Left renal cortex interstitium (tissue), 4 donors: ENCODE measurements at places on chromosomes 13 and 19. TPM values are rescaled to one million over a fixed set of nuclear protein-coding genes. Genes with fewer than 3 reads are reported as not detected.

- DNase-seq, result no peak
Observed at GRCh38 chr13:114107686-114108081, 24.7 kb downstream of the RASA3 start.

- DNase-seq, result peak; percentile 51
Observed at GRCh38 chr19:5967994-5968430, 9.9 kb downstream of the RANBP3 start.

DNA sequence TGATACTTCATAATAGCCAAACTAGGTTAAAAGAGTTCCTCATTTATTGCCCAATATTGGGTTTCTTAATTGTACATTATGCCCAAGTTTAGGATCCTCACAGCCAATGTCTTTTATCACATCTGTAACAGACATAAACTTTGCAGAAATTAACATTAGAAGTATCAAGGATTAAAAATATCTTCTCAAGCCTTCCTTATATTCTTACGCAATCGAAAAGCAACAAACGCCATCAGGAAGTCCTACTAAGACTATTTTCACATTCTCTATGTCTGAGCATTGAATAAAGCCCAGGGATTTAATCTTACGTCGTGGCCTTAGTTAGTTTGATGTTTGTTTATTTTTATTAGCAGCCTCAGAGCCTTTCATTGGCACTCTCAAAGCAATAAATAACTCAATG lies 1660.4 kb upstream of the MIR17HG start:
- no peak for DNase-seq

- DNase-seq, result no peak
Observed at GRCh38 chr13:75139291-75139690, 342.7 kb downstream of the TBC1D4 start.

DNA sequence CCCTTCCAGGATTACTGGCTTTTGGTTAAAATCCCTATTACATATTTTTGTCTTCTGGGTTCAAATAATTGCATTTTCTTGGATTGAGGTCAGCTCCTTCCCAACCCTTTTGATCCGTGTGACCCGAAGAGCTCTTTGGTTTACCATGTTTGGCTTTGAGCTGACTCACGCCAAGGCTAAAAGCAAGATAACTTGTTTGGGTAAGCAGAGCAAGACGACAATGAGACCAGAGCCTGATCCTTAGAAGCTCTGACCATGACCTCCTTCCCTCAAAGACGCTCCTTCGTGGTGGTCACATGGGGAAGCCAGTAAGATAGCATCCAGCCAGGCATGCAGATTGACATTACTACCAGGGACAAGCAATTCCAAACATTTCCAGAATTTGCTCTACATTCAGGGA lies 153.8 kb downstream of the DCT start:
- no peak for DNase-seq

DNA sequence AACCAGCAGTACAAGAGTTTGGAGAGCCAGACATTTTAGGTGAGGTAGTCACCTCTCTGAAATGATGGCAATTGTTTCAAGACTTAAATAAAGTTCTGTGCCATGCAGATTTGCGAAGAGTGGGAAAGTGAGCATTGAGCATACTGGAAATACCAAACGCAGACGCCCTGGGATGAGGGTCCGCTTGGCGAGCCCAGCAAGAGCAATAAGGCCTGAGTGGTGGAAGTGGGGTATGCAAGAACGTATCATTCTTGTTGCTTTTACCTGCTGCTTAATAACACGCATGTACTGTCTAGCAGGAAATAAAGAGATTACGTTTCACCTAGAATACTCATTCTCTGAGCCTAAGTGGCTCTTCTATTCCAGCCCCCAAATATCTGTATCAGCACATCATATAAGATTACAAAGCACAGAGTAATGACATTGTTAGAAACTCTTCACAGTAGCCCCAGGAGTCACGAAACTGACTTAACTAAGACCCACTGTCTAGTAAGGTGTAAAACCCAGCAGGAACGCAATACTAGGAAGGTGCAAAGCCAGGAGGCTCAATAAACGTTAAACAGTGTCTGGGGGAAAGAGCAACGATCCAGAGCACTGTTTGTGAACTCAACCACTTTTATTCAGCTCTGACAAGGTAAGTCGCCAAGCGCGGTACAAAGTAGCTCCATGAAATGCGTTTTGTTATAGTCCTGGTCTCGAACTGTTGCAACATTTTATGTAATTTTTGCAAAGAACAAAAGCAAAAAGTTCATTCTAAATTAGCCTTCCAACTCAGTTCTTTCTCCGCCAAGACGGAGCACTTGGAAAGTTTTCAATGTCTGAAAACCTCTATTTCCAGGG lies 1.2 kb downstream of the RCBTB2 start:
- DNase-seq, result peak; percentile 66

DNA sequence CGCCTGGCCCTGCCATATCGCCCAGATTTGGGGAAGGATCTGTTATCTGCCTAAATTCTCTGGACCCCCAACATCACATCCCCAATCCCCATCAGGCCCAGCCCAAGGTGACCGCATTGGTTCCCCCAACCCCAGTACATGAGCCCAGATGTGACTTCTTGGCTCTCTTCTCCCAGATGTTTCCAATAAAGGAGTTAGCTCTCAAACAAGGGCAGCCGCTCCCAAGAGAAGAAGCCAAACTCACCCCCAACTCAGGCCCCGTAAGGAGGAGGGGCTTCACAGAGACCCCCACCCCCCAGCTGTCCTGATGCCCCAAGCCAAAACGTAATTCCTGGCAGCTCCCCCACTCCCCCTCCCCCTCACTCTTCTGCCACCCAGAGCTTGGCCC lies 6.9 kb downstream of the FBN3 start:
- no peak for DNase-seq

DNA sequence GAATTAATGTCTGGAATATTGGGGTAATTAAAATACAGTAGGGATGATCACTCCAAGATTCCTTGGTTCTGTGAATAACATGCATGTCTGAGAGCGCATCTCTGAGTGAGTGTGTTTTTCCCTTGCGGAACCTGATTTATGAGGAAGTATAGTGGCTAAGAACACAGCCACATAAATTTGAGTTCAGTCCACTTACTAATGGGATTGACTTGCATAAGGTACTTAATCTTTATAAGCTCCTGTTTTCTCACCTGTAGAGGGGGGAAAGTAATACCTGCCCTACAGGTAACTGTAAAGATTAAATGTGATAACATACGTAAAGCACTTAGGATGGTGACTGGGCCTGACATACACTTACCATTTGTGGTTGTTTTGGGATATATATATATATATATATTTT lies 60.8 kb downstream of the KLF5 start:
- DNase-seq, result no peak

- no peak for DNase-seq
Observed at GRCh38 chr13:99800011-99800410, 171.6 kb downstream of the ZIC5 start.

DNA sequence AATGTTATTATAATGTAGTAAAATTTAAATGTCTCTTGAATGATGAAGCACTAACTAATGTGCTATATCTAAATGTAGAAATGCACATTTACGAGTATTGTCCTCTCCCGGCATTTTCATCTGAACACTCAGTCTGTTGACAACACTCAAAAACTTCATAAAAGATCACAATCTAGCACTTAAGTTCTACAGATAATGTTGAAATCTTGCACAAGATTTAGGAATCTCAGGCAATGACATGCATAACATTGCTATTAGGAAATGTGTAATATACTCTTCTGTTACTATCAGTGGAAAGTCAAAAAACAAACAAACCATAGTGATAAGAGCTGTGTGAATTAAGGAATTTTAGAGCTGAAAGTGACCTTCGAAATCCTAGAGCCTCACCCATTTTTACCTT lies 37.5 kb upstream of the XPO4 start:
- no peak for DNase-seq

DNA sequence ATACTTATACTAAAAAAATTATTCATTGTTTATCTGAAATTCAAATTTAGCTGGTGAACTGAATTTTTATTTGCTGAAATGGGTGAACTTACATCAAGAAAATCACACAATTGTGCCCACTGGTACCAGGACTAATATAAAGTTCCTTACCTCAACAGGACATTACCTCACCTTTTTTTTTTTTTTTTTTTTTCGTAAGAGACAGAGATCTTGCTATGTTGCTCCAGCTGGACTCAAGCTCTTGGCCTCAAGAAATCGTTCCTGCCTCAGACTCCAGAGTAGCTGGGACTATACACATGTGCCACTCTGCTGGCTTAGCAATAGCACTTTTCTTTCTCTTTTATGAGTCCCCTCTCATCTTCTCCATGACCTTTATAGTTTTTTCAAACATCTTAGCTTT lies 22.5 kb upstream of the NDFIP2 start:
- DNase-seq, result no peak

DNA sequence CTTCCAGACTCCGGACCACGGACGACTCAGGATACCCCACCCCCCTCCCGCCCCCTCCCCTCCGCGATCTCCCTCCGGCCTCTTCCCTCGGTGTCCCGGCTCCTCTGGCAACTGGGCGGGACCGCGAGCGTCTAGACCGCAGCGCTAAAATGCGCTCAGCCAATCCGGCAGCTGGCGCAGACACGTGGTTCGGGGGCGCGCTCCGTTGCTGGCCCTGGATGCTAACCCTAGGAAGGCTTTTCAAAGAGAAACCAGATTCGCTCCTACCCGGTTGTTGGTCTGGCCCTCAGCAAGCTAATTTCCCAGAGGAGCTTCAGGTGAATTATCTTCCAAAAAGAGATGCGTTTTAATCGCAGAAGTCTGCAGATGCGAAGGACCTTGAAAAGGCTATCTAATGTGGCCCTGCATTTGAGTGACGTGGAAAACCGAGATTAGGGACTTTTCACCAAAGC lies at the start of gene DZIP1:
Gene DZIP1, minus strand, starts transcription at position 106 of the 452 bp plus-strand sequence. CDS start 2,677 bp downstream, outside the sequence.
- DNase-seq, result no peak

GRCh38 chr13:36405151-36405550 lies 27.1 kb upstream of the CCNA1 start:
- no peak for DNase-seq

- no peak for DNase-seq
Observed at GRCh38 chr19:6772028-6772865, at the start of gene VAV1. VAV1 (plus strand) TSS chr19:6772708; CDS start chr19:6772808, 100 bp downstream.

- DNase-seq, result no peak
Observed at GRCh38 chr13:49110913-49111170, 109.3 kb upstream of the MLNR start.

GRCh38 chr19:46408664-46409039 lies 4.7 kb downstream of the CCDC8 start:
- DNase-seq, result no peak

DNA sequence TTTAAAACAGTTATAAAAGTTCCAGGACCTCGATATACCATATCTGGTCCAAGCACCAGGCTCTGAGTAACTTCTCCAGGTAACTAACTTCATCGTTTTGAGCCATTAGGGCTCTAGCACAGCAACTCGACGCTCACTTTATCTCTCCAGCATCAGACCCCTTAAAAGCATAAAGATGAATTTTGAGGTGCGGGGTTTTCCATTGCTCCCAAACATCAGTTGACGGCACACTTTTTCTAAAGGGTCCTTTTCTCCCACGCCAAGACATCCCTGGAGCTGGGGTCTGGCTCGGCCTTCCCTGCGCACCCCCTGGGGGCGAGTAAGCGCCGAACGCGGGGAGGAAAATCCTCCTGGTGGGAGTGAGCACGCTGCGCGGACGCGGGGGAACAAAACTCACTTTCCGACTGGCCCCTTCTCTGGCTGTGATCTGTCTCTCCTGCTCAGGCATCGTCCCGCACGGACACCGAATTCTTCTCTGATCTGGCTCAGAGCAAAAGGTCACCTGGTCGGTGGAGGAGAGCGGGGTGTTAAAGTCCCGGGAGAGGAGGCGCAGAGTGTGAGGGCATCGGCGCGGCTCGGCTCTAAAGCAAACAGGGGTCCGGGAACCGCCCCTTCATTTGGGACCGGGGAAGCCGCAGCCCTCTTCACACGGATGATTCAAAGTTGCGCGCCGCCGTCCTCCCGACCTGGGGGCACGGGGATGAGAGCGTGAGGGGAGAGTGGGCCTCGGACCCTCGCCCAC lies at the start of gene ATP7B:
Gene ATP7B, minus strand, starts transcription at position 561 of the 742 bp plus-strand sequence. Its CDS starts 113 bp downstream, at position 448.
- DNase-seq, result no peak

GRCh38 chr13:72025836-72026235 lies 158.8 kb upstream of the DACH1 start:
- no peak for DNase-seq

- no peak for DNase-seq
Observed at GRCh38 chr19:31666126-31666525, 316.9 kb upstream of the TSHZ3 start.

GRCh38 chr19:12481781-12482508 lies 2.7 kb downstream of the ZNF709 start:
- DNase-seq, result no peak

DNA sequence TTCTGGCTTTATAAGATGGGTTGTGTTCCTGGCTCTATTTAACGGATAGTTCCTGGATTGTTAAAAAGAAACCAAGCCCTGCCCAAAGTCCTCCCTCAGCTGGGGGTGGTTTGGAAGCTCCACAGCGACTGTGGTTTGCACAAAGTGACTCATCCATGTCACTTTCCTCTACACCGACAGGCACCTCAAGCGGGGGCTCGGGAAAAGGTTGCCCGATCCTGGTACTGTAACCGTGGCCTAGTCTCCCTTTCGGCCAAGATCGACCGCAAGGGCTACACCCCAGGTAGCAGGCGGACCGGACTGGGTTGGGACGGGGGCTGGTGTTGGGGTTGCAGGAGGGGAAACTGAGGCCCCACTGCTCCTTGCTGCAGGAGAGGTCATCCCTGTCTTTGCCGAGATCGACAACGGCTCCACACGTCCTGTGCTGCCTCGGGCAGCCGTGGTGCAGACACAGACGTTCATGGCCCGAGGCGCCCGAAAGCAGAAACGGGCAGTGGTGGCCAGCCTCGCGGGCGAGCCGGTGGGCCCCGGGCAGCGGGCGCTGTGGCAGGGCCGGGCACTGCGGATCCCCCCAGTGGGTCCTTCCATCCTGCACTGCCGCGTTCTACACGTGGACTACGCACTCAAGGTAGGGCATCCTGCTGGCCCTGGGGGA lies 1.6 kb downstream of the ARRDC2 start:
- no peak for DNase-seq

The GRIN2D gene
- polyA plus RNA-seq, result 0.42 TPM

The CYP4F12 gene
- 0.71 TPM for polyA plus RNA-seq

The UQCR11 gene
- 185 TPM for polyA plus RNA-seq

The ZNF296 gene
- 1.0 TPM for polyA plus RNA-seq

The GZMM gene
- 0.28 TPM for polyA plus RNA-seq

The GIPR gene
- 0.72 TPM for polyA plus RNA-seq

The LGALS14 gene
- polyA plus RNA-seq, result not detected

The CA11 gene
- polyA plus RNA-seq, result 32.8 TPM

The PINLYP gene
- polyA plus RNA-seq, result 18.4 TPM

The B3GNT3 gene
- 10.1 TPM for polyA plus RNA-seq

The SUGT1 gene
- polyA plus RNA-seq, result 47.5 TPM

The TEX30 gene
- polyA plus RNA-seq, result 29.6 TPM

The RFX1 gene
- 14.2 TPM for polyA plus RNA-seq

The NLRP11 gene
- 0.13 TPM for polyA plus RNA-seq

The MAG gene
- polyA plus RNA-seq, result 5.8 TPM

The CYP4F2 gene
- 0.42 TPM for polyA plus RNA-seq

The EML2 gene
- polyA plus RNA-seq, result 30.8 TPM

The SERP2 gene
- 13.3 TPM for polyA plus RNA-seq

The EHD2 gene
- 28.4 TPM for polyA plus RNA-seq

The CKM gene
- polyA plus RNA-seq, result 0.29 TPM
